ENCODE measurements at places on chromosomes 6 and 20.

GRCh38 chr20:31473331-31474096 lies 1.4 kb downstream of the DEFB124 start:
- no peak for DNase-seq

- no peak for DNase-seq
Measured at GRCh38 chr6:163423696-163424095, 9.2 kb downstream of the QKI start.

DNA sequence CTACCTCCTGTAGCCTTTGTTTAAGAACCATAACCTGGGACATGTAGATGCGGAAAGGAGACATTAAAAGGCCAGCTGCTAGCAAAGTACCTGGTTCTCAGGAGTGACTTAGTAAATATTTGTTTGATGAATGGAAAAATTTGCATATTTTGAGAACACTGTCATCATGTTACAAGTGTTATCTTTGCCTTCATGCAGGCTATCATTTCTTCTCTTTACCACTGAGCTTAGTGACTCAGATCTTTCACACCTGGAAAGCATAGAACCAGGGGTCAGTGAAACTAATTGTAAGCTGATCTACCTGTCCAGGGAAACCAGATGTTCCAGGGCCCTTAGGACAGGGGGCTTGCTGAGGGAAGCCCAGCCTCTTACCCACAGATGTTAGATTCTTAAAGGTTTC lies 5.4 kb downstream of the ZFP57 start:
- no peak for DNase-seq

DNA sequence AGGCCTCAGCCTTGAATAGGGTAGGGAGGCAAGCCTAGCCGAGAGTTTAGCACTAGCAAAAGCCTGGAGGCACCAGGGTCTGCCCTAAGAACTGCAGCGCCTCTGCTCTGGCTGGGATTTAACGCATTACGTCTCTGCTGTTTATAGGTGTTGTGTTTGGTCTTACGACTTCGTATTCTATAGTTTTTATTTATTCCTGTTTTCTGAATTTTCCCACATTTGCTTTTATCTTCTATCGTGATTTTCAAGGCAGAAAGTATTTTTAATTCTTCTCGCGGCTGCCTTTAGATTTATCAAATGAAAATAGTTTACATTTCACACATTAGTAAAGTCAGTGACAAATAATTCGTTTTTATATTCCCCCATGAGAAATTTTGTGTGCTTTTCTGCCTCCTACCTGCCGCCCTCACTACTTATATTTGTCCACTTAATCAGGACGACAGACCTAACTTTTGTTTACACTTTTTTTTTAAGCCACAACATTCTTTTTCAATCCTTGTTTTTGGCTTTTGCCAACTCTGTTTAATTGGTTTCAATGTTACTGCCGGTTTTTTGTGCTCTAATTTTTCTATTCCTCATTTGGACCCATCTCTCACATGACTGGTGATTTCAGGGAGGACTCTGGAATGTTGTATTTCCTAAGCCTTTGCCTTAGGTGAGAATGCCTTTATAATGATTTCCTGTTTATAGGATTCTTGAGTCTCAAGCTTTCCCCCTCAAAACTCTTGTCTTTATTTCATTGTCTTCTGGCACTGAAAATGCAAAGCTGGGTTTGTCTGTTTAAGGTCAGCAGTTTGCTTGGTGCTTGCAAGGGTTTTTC lies 1.3 kb upstream of the LZTS3 start:
- no peak for DNase-seq

DNA sequence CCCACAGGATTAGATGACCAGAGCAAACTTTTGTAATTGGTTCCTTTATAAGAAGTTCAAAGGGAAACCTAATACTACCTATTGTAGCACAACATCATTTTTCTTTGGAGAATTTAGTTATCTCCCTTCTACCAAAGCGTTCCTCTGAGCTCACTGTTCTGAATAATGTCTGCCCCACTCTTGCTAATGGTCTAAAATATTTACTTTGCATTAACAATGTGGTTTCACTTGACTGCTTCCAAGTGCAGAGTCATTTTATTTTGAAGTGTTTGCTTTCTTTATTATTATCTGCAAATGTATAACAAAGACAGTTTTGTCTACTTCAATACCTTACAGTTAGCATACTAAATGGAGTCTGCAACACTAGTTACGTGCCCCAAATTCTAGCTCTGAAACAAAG lies 15.0 kb downstream of the TRAPPC3L start:
- no peak for DNase-seq

DNA sequence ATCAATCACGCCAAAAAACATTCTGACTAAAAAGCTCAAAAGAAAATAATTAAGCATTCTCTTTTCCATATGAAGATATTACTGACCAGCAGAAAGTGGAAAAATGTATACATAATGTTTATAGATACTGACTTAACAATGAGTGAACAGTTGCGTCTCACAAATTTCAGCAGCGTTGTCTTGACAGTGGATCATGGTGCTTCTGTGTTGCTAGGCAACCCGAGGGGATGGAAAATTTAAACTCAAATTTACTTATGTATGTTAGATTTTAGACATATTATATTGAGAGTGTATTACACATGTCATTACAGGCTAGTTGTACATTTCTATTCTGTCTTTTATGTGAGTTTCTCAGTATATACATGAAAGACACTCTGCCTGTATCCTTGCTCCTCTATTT lies 110.2 kb downstream of the LAMA2 start:
- no peak for DNase-seq

DNA sequence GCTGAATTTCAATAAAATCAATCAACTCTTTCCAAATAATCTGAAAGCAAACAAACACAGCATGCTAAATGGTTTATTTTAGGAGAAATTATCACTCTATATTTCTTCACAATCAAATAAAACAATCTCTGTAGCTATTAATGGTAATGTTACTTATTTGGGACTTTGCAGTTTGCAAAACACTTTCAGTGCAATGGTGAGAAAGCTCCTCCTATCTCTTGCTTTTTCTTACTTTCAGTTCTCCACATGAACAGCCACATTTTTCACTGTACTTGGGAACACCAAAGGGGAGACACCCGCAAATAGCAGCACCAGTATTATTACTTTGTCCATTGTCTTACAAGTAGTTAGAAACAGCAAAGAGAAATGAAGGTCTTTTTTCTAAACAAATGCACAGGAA lies 92.4 kb downstream of the DST start:
- DNase-seq, result no peak

All from activated CD4-positive, alpha-beta T cell treated with anti-CD3 and anti-CD28 coated beads, Interleukin-2, amount 50 U/mL, for 48 hours (primary cell).